ENCODE measurements at places on chromosomes 1 and 21.

- DNase-seq = no peak
Measured at GRCh38 chr1:33468531-33468930, 3.9 kb upstream of the ZSCAN20 start.

DNA sequence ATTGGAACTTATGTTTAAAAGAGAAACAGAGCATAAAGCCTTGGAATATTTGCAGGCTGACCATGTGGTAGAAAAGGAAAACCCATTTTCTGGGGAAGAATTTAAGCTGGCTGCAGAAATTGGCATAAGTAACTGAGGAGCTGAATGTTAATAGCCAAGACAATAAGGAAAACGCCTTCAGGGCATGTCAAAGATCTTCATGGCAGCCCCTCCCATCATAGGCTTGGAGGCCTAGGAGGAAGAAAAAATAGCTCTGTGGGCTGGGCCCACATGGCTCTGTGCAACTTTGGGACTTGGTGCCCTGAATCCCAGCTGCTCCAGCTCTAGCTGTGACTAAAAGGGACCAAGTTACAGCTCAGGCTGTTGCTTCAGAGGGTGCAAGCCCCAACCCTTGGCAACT, 51.5 kb downstream of the CTH start:
- no peak for DNase-seq

DNA sequence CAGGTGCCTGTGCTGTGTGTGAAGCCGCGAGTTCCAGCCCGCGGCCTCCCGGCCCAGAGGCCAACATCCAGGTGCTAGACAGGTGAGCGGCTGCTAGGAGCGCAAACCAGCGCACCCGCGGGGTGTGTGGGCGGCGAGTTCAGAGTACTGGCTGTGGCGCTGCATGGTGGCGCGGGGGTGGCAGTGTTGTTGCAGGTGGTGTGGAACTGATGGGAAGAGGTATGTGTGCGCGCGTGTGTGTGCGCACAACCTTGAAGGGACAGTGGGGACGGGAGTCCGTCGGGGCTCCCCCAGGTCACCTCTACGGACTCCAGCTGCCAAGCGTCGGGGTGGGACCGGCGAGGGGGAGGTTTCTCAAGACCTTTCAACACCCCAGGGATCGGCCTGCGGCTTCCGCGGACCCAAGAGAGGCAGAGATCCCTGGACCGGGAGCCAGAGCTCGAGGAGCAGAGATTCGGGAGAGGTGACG, 433 bp upstream of the DMBX1 start:
- DNase-seq = no peak

DNA sequence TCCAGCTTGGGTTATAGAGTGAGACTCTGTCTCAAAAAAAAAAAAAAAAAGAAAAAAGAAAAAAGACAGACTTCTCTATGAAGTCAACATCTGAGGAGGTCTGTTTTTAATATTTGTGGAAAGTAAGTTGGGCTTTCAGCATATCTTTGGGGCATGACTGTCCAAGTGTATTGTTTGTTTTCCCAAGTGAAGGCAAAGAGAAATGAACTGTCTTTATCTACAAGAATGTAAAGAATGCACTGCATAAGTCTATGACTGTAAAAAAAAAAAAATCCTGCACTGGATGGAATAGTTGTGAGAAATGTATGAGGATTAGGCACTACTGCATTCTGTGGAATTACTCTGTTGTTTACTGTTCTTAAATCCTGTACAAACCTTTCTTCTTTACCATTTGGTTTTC, 45.6 kb upstream of the TMEM61 start:
- no peak for DNase-seq

DNA sequence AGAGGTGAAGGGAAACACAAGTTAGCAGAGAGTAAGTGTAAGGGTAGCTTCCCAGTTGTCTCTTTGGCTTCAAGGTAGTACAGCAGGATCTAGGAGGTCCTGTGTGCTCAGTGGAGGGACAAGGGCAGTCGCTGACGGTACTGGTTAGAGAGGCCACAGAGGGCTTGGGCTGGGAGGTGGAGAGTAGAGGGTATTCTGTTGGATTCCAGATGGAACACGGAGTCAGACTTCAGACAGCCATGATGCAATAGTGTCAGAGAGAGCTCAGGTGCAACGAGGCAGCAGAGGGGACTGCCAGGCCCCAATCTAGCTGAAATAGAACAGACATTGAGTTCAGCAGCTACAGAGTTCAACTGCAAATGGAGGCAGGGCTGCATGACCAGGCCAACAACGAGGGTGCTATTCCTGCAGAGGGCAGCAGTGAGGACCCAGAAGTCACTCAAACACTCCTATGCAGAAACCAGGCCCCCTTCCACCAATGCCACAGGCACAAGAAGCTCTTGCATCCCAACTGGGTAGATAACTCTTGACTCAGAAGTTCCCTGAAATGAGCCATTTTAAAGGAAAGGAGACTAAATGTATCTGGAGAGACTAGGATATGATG, 325.0 kb upstream of the ESRRG start:
- no peak for DNase-seq

DNA sequence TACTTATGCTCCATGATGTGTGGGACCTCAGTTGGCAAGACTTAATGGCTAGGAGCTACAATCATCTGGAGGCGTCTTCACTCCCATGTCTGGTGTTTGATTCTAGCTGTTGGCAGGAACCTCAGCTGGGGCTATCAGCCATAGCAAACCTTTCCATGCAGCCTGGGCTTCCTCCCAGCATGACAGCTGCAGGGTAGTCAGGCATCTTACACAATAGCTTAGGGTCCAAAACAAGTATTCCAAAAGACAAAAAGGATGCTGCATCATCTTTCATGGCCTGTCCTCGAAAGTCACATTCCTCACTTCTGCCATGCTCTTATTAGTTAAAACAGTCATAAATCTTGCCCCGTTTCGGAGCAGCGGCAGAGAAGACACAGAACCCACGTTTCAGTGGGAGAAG, 90.9 kb downstream of the LRRC8C start:
- DNase-seq = no peak

DNA sequence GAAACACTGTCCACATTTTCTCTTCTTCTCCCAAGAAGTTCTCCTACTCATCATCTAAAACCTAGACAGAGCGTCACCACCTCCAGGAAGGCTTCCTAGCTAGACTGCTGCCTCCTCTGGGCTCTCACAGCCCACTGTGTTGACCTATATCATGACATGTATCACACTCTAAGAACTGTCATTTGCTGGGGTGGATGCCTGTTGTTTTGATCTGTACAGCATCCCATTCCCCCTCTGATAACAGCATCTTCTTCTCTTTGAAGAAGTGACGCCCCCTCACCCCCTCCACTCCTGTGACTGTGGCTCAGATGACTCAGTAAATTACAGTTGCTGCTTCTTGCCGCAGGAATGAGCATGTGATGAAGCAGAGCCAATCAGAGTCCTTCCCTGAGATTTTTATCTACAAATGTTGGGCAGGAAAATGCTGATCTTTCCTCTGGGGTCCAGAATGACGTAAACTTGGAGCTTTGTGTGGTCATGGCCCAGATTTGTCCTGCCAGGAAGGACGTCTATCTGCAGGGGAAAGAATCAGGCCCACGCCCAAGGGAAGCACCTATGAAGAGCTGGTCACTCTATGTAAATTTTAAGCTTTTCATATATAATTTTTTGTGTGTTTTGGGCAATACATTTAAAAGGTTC, 28.0 kb upstream of the FOXO6 start:
- DNase-seq = no peak

- DNase-seq = no peak
Measured at GRCh38 chr1:30417701-30418046, 305.7 kb downstream of the MATN1 start.

DNA sequence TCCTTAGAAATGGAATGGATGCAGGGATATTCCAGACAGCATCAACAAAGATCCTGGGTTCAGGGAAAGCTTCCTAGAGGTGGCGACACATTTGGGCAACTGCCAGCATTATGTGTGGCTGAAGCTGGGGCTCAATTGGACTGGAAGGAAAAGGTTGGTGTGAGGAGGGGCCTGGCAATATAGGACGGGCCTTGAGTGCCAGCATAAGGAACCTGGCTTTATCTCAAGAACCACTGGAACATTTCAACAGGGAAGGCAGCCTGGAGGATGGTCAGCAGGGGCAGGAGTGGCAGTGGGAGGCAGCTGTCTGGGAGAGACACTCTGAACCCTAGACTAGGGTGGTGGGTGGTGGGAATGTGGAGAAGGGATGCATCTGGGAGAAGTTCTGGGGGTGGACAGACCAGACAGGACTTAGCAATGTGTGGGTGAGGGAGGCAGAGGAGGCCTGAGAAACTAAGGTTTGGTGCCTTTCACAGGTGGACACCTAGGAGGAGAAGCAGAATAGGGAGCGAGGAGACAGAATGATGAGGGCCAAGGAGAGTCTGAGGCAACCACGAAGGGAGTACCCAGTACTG, 3.5 kb downstream of the SH3BGRL3 start:
- DNase-seq = no peak

DNA sequence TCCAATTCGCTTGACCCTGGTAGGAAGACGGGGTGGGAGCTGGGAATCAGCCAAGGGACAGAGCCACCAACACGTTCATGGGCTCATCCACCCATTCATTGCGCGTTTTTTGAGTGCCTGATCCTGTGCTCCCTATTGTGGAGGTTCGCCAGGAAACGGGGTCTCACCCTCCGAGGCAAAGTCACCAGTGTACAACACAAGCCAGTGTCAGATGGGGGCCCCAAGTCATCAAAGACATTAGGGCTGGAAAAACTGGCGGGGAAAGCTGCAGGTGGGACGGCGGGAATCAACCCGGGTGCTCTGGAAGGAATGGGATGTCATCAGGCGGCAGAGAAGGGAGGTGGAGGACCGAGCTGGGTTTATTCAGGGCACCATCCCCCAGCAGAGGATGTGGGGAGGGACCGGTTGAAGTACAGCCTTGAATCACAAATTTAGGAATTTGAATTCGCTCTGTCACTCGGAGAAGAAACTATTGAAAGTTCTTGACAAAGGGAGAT, 667 bp upstream of the NID1 start:
- DNase-seq = no peak

DNA sequence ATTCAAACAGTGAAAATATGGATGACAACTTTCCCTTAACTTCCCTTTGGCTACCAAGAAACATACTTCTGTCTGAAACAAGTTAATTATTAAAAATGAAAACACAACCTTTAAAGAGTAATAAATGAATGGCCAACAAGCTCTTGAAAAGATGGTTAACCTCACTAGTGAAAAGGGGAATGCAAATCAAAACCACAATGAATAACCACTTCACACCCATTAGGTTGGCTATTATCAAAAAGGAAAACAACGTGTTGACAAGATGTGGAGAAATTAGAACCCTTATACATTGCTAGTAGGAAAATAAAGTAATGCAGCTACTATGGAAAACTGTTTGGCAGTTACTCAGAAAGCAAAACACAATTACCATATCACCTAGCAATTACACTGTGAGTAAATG, 14.1 kb downstream of the COP1 start:
- no peak for DNase-seq

DNA sequence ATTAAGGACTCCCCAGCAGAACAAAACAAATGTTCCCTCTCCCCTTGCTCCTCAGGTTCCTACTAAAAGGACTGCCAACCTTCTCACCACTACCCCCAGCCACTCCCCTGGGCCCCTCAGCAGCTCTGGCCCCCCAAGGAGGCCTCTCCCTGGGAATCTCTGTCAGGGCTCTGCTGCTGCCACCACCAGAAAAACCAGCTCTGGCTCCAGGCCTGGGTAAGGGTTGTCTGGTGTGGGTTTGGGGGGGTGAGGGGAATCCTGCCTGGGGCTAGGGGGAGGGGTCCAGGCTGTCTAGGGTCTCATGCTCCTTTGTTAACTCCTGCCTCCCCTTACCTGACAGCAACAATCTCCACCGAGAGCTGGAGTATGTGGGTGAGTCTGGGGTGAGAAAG, 4.8 kb downstream of the NECTIN4 start:
- DNase-seq = no peak

DNA sequence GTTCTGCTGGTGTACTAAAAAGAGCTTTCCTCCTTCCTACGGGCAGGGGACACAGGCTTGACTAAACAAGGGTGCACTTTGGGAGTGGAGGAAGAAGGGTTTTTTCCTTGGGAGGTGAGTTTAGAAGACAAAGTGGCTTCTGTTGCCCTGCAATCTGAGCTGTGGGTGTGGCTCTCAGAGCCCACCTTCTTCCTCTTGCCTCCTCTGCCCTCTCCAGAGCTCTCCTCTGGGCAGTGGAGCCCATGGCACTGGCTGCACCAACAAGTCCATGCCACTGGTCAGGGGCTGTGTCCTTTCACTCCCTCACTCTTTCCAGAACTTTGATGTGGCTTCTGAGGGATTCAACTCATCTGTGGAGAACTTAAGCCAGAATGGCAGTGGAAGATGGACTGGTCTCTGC, 25.6 kb upstream of the PSMB2 start:
- no peak for DNase-seq

- DNase-seq = no peak
Measured at GRCh38 chr1:243597383-243597782, 252.7 kb downstream of the AKT3 start.
